Right lobe of liver (tissue), 6 donors: ENCODE measurements at places on chromosomes 5 and 9.
A peak's percentile ranks its signal among the peaks of the same experiment; 100 is the strongest.

GRCh38 chr5:133341915-133342710 lies 270.2 kb downstream of the FSTL4 start:
- no peak for DNase-seq

- DNase-seq = no peak
These were observed 297.9 kb downstream of the TLE1 start for GRCh38 chr9:81391457-81391825.

GRCh38 chr5:96256795-96257470 lies 176.1 kb downstream of the PCSK1 start:
- DNase-seq = no peak

GRCh38 chr5:123559434-123559775 lies 47.4 kb downstream of the CSNK1G3 start:
- DNase-seq = no peak

DNA sequence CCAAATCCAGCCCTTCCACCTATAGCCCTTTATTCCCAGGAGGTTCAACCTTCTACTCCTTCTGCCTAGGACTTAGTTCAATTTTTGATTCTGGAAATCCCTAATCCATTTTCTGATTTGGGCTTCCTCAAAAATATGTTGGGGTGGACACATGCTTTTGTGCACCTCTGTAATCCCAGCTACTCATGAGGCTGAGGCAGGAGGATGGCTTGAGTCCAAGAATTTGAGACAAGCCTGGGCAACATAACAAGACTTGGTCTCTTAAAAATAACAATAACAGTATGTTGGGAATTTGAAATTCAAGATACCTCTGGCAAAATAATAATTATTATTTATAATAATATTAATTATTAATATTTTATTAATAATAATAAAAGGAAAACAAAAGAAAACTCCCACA lies 188.7 kb upstream of the TLE4 start:
- no peak for DNase-seq

DNA sequence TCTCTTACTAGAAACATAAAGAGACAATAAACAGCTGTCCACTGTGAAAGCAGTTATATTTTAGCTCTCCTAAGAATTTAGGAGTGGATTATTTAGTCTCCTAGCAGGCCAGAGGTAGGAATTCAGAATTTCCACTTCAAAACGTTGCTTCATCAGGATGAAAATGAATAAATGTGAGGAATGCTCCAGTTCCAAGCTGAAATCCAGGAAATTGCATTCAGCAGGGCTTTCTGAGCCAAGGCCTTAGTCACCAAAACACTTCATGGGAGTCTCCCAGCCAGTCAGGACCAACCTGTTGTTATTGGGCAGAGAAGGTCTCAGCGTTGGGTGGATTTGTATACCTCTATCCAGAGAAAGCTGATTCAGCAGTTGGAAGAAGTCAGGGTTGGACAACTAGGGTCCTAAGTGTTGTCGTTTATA lies 1040.3 kb downstream of the TLE1 start:
- DNase-seq = no peak

DNA sequence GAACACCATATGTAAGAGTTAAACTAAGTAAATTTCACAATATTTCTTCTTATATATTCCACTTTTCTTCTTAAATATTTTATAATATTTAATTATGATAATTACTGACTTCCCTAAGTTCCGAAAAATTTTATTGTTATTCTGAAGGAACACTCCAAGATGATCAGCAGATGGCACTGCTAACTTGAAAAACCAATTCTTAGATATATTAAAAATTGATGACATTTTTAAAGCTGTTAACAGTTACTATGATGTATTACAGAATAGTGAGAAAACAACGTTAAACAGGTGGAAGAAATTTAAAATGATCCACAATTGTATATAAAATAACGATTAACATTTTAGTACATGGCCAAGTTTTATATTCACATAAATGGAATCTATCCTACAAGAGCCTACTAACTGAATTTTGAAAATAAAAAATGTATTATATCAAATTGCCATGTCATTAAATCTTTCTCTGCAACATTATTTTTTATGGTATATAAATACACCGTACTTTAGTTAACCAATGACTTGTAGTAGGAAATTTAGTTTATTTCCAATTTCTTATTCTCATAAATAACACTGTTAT lies 30.1 kb upstream of the MUSK start:
- no peak for DNase-seq

GRCh38 chr9:134494905-134495304 lies 146.7 kb upstream of the COL5A1 start:
- DNase-seq = peak; percentile 28

DNA sequence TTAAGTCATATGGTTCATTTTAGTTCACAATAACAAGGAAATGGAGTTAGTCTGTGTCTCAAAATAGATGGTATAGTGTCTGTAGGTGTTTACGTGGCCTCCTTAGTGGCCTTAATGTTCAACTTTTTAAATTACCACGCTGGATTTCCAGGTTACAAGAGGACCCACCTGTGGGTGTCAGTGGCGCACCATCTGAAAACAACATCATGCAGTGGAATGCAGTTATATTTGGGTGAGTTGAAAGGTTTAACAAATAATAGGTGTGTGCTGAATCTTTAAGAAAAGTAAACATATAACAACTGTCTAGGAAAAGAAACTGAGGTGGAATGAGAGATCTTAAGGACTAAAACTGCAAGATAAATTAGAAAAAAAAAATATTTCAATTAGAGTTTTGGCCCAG lies 2.9 kb downstream of the UBE2B start:
- no peak for DNase-seq

DNA sequence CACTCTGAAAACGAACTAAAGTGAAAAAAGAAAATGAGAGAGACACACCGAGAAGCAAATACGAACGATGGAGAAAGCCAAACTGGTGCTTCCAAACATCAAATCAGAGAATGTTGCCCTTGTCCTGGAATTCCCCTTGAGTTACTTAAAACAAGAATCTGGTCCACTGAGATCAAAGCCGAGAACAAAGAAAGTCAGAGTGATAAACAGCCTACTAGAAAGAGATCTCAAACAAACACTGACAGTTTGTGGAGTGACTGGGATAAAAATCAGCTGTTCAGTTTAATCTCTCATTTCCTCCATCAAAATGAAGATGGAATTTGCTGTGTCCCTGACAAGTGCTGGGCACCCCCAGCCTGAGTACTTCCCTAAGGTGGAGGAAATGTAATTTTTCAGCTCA lies 582.6 kb downstream of the NR2F1-AS1 start:
- no peak for DNase-seq

GRCh38 chr5:160774666-160775315 lies 77.2 kb downstream of the ATP10B start:
- no peak for DNase-seq

DNA sequence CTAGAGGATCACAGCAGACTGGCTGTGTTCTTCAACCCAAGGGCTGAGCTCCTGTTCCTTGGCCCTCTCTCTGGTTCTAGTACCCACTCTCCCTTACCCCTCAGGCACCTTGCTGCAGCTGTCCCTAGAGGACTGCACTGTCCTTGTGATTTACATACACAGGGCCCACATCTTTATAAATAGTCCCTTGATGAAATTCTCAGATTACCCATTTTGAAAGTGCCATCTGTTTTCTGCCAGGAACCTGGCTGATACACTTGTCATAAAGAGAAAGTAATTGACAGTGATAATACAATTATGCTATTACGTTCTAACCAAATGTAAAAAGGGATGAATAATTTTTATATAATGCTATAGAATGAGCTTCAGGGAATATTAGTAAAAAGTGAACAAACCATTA lies 16.5 kb upstream of the SPARC start:
- DNase-seq = no peak

GRCh38 chr5:108367679-108368334 lies 14.1 kb downstream of the FBXL17 start:
- no peak for DNase-seq

- DNase-seq = no peak
These were observed 40.5 kb downstream of the SEMA4D start for GRCh38 chr9:89457376-89457855.

- no peak for DNase-seq
These were observed 71.4 kb downstream of the RAPGEF6 start for GRCh38 chr5:131563434-131564228.

GRCh38 chr9:104879555-104880309 lies 48.2 kb downstream of the ABCA1 start:
- no peak for DNase-seq

DNA sequence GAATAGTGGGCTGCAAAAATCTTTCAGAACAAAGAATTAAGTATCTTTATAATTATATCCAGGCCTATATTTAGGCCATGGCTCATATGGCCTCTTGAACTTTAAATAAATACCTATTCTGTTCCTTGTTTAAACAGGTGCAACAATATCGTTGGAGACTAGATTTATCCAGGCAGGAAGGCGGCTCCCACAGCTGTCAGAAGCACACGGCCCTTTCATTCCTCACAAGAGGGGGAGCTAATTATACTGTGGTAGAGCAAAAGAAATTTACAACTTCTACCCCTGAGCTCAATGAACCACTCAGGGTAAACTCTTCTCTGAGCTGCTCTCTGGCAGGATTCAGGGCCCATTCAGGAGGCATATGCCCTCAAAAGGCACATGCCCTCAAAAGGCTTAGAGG lies 31.3 kb downstream of the TMEM174 start:
- no peak for DNase-seq

DNA sequence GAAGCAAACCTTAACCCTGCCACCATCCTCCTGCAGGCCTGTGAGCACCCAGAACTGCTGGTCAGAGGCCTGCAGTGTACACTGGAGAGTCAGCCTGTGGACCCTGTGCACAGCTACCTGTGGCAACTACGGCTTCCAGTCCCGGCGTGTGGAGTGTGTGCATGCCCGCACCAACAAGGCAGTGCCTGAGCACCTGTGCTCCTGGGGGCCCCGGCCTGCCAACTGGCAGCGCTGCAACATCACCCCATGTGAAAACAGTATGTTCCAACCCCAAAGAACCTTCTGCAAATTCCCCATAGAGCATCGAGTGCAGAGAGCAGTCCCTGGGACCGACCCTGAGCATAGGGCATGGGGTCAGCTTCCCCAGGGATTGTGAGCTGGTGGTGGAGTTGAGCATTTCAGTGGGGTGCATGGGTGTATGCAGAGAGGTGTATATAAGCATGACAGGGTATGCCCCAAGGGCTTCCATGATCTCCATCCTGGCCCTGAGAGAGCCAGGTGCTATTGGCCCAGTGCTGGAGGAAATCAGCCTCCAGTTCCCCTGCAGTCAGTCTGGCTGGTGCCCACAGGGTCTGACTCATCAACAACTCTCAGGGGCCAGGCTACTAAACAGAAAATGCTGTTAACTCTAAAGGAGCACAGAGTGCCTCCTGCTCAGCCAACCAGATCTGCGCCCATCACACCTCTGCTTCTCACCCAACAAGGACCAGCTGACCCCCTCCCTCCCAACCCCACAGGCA lies 126.2 kb downstream of the SAXO1 start:
- DNase-seq = no peak

- DNase-seq = no peak
These were observed 4.8 kb downstream of the FOXE1 start for GRCh38 chr9:97857606-97858392.
